H9 (cell line): ENCODE measurements at places on chromosomes 11 and 22. TPM values are rescaled to one million over a fixed set of nuclear protein-coding genes. Genes with fewer than 3 reads are reported as not detected.

DNA sequence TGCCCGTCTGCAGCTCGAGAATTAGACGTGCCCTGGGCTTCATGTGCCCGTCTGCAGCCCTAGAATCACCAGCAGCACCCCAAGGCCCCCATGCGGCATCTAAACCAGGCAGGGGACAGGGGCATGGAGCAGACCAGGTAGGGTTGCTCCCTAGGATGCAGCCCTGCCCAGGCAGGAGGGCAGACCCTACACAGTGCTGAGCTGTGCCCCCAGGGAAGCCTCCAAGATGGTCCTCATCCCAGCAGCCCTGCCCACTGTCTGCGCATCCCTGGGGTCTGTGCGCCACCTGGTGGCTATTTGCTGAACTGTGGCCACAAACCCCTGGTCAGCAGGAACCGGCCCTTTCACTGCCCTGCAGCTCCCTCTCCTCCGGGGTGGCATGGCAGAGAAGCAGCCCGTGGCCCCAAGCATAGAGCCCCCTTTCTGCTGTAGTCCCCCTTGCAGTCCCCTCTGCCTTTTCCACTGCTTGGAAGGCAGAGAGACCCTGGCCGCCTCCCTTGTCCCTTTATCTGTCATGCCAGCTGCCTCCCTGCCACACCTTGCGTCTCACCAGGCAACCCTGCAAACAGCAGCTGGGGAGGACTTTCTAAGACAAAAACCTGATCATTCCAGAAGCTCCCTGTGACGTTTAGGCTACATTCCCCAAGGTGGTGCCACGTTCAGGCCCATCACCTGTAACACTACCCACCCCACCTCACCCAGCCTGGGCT, 86.6 kb downstream of the KCNQ1 start:
- H3K27me3 ChIP-seq: no peaks in the 10 kb centered on the region; the same call in 1 of the 2 replicates
- no peaks in the 10 kb centered on the region for H3K36me3 ChIP-seq
- no peak overlapping the region for H3K4me3 ChIP-seq
- no peak overlapping the region for H3K27ac ChIP-seq

- no peaks in the 10 kb centered on the region for H3K27me3 ChIP-seq
- no peaks in the 10 kb centered on the region for H3K36me3 ChIP-seq
- H3K4me1 ChIP-seq: no peaks in the 10 kb centered on the region
- no peak for DNase-seq
- no peak overlapping the region for H3K27ac ChIP-seq
Observed at GRCh38 chr22:17334059-17334458, 35.2 kb upstream of the CECR2 start.

DNA sequence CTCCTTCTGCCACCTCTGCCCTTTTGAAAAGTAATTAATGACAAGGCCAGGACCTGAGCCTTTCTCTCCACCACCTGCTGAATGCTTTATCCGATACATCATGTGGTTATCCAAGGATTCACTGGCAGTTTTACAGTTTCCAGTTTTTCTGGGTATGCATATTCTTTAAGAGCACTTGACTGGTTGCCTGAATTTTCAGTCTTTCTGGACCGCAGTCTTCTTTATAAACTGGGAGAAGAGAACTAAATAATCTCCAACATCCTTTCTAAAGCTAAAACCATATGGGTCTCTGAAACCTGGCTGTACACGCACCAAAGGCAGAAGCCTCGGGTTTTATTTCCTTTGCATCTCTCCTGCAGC, 65.1 kb downstream of the BTG4 start:
- no peaks in the 10 kb centered on the region for H3K36me3 ChIP-seq
- H3K4me1 ChIP-seq: no peaks in the 10 kb centered on the region; the same call in 1 of the 2 replicates
- H3K27ac ChIP-seq: no peak overlapping the region
- no peaks in the 10 kb centered on the region for H3K27me3 ChIP-seq

DNA sequence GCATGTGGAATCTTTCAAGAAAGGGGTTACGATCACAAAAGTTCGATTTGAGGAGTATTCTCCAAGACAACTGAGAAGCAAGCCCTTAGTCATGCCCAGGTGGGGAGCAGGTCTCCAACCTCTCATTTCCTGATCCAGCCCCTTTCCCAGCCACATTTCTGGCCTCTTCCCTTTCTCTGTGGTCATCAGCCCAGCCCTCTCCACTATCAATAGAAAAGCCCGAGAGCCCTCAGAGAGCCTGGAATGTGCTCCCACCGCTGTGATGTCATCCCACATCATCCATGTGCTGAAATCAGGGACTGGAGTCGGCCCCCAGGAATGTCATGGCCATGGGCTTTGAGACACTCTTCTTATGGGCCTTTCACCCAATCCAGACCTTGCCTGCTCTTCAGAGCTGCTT, 62.6 kb downstream of the KCNJ1 start:
- no peak for DNase-seq
- no peak overlapping the region for H3K4me3 ChIP-seq
- H3K27me3 ChIP-seq: no peaks in the 10 kb centered on the region
- H3K36me3 ChIP-seq: no peaks in the 10 kb centered on the region
- H3K27ac ChIP-seq: no peak overlapping the region
- H3K4me1 ChIP-seq: no peaks in the 10 kb centered on the region

DNA sequence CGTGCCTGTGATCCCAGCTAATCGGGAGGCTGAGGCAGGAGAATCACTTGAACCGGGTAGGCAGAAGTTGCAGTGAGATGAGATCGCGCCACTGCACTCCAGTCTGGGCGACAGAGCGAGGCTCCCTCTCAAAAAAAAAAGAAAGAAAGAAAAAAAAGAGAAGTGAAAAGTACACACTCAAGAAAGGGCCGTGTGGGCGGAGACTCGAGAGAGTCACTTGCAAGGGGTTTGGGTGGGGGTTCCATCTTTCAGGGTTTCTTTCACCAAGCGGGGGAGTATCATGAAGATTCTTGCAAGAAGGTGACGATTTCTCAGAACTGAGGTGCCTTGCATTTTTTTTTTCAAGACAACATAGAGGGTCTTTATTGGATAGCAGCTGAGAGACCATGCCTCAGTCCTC, 4.0 kb upstream of the IFITM5 start:
- H3K27ac ChIP-seq: no peak overlapping the region
- peaks cover 15% of the 10 kb centered on the region; the same call in 1 of the 2 replicates for H3K4me1 ChIP-seq

DNA sequence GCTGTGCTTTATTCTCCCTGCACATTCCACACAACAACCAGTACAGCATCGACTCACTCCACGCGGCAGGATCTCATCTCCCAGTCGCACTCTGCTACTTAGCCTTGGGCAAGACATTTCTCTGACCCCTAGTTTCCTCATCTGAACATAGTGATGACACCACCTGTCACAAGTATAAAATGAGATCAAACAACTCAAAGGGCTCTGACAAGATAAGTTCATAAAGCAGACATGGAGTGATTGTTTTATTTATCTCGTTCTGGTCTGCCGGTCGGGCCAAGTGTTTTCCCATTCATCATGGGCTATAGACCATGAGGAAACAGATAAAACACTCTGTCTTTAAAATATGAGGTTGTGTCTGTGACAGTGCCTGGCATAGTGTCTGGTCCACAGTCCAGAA, 35.0 kb downstream of the DSCAML1 start:
- H3K4me3 ChIP-seq: no peak overlapping the region
- H3K36me3 ChIP-seq: no peaks in the 10 kb centered on the region
- H3K27me3 ChIP-seq: no peaks in the 10 kb centered on the region

GRCh38 chr11:44613153-44613552, 47.7 kb downstream of the CD82 start:
- H3K4me3 ChIP-seq: no peak overlapping the region
- H3K36me3 ChIP-seq: no peaks in the 10 kb centered on the region
- H3K27ac ChIP-seq: no peak overlapping the region
- DNase-seq: no peak

GRCh38 chr11:132096132-132096825, 725.9 kb downstream of the NTM start:
- H3K36me3 ChIP-seq: no peaks in the 10 kb centered on the region; the same call in 2 of the 3 replicates
- H3K27ac ChIP-seq: no peak overlapping the region
- no peaks in the 10 kb centered on the region for H3K4me1 ChIP-seq
- H3K4me3 ChIP-seq: no peak overlapping the region
- H3K27me3 ChIP-seq: no peaks in the 10 kb centered on the region

GRCh38 chr22:46251266-46251665, 1.2 kb upstream of the CDPF1 start:
- H3K4me1 ChIP-seq: no peaks in the 10 kb centered on the region
- no peak overlapping the region for H3K27ac ChIP-seq
- peak overlapping the region; percentile 73 for H3K4me3 ChIP-seq
- no peak for DNase-seq

GRCh38 chr11:133901999-133902398, 54.8 kb downstream of the IGSF9B start:
- peaks cover under 1% of the 10 kb centered on the region; the same call in 1 of the 2 replicates for H3K36me3 ChIP-seq
- H3K4me3 ChIP-seq: no peak overlapping the region
- no peaks in the 10 kb centered on the region for H3K27me3 ChIP-seq
- no peaks in the 10 kb centered on the region for H3K4me1 ChIP-seq
- no peak for DNase-seq

DNA sequence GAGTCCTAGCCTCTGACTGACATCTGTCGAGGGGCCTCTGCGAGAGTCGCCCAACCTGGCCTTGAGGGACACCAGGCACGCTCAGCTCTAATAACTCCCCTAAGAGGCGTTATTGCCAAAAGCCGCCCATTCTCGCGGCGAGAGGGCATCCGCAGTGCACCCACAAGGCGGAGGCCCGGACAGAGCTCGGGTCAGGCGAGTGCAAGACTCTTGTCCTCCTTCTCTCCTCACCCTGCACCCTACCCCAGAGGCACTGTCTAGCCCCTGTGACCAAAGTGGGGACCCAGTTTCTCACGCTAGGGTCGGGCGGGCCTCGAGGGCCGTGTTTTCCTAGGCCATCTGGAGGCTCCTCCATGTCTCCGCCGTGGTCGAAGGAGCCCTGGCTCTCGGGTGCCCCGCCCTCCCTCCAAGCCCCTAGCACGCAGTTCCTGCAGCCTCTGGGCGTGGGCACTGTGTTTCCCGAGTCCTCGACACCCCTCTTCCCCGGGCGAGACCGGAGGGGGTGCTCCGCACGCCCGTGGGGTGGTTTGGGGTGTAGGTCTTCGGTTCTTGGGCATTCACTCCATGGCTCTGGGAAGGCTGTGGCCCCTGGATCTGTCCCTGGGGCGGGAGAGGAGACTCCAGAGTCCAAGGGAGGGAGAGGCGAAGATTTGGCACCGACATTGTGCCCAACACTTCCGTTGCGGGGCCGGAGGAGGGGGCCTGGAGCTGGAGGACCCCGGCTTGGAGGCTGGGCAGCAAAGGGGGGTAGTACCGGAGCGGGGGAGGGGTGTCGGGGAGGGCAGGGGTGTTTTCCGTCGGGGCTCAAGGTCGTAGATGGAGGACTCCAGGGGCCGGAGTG, 1.0 kb downstream of the CHRM4 start:
- no peak overlapping the region for H3K27ac ChIP-seq
- H3K27me3 ChIP-seq: peaks cover 20% of the 10 kb centered on the region; the same call in 1 of the 2 replicates
- peak; percentile 45 for DNase-seq
- peaks cover 3% of the 10 kb centered on the region; the same call in 1 of the 2 replicates for H3K4me1 ChIP-seq

DNA sequence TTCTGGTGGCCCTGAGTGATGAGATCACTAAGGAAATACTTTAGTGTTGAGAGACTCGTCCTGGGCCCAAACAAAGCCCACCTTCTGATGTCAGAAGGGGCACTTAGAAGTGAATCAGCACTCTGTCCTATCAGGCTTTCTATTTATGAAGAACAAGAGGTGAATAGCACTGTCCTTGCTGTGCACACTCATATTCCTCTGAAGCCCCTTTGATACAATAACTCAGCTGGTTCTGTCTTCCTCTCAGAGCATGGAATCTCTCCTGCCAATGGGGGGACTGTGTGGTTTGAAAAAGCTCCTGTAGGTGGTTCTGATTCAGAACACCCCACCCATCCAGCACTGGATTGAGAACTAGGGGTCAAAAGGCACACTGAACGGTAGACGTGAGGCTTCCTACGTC, 348.1 kb downstream of the ETS1 start:
- no peak overlapping the region for H3K4me3 ChIP-seq
- H3K4me1 ChIP-seq: no peaks in the 10 kb centered on the region
- H3K27ac ChIP-seq: no peak overlapping the region
- no peak for DNase-seq
- H3K27me3 ChIP-seq: no peaks in the 10 kb centered on the region

DNA sequence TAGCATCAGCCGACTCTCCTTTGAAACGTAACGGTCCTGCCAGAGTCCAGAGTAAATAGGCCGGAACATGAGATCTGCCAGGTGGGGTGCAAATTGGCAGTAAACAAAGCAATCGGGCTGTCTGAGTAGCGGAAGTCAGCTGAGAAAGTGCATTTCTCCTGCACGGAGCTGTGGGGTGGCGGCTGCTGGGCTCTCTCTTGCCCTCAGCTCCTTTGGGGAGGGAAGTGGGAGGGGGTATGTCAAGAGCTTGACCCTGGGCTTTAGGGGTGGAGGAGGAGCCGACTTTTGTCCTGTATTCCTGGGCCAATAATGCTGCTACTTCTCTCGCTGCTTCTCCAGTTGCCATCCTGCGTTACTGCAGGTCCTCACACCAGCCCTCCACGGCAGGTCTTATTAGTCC, 11.6 kb downstream of the GRIK4 start:
- H3K4me1 ChIP-seq: 0 out of 2 replicates have a peak, but pooled peaks cover 2% of the 10 kb centered on the region
- H3K27me3 ChIP-seq: no peaks in the 10 kb centered on the region
- DNase-seq: peak; percentile 43
- no peak overlapping the region for H3K27ac ChIP-seq
- no peaks in the 10 kb centered on the region for H3K36me3 ChIP-seq

GRCh38 chr22:19819208-19819910, 35.3 kb downstream of the GNB1L start:
- H3K4me3 ChIP-seq: no peak overlapping the region
- peaks cover 7% of the 10 kb centered on the region for H3K36me3 ChIP-seq
- H3K4me1 ChIP-seq: no peaks in the 10 kb centered on the region

DNA sequence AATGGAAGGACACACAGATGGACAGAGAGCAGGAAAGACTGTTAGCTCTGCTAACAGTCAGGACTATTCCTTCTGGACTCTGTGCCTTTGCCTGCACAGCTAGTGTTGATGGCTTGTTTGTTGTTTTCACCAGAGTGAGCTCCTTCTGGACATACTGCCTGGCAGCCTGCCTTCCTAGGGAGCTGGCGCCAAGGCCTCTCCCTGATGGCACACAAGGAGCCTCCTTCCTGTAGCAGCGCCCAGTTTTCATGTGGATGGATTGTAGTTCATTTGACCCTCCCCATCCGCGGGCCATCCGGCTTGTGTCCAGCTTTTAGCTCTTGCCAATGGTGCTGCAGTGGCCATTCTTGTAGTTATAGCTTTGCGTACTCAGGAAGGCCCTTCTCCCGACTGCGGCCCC, 16.6 kb upstream of the BCR start:
- H3K4me1 ChIP-seq: no peaks in the 10 kb centered on the region; the same call in 1 of the 2 replicates
- H3K27me3 ChIP-seq: no peaks in the 10 kb centered on the region
- DNase-seq: no peak
- no peak overlapping the region for H3K4me3 ChIP-seq
- no peak overlapping the region for H3K27ac ChIP-seq

The HEPHL1 gene
- total RNA-seq: 0.07 TPM in 1 of 2 replicates, not detected in the other

The SLC25A45 gene
- 1.1 and 1.6 TPM in 2 replicates for total RNA-seq

The PPP2R5B gene
- total RNA-seq: 5.0 and 6.3 TPM in 2 replicates

The IL17REL gene
- total RNA-seq: 0.11 and 0.20 TPM in 2 replicates

The NR1H3 gene
- total RNA-seq: 25.2 and 26.3 TPM in 2 replicates
